ENCODE measurements at places on chromosomes 7 and 10. TPM values are rescaled to one million over a fixed set of nuclear protein-coding genes. Genes with fewer than 3 reads are reported as not detected.

The CAMK1D gene
- 14.0 TPM for total RNA-seq

The PLEKHS1 gene
- total RNA-seq, result not detected

The ZNF804B gene
- not detected for total RNA-seq

The PLA2G12B gene
- total RNA-seq, result not detected

DNA sequence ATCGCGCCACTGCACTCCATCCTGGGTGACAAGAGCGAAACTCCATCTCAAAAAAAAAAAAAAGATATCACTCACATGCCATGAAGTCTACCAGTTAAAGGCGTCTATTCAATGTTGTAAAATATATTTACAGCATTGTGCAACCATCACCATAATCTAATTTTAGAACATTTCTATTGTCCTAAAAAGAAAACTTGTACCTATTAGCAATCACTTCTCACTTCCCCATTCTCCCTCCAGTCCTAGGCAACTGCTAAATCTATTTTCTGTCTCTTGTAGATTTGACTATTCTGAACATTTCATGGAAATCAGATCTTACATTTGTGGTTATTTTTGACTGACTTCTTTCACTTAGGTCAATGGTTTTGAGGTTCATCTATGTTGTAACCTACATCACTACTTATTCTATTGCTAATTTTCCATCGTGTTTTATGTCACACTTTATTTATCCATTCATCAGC is 25.2 kb upstream of the OTUD1 start:
- DNase-seq, result no peak

The LDB3 gene
- 25.0 TPM for total RNA-seq

The ITIH5 gene
- 28.4 TPM for total RNA-seq

- no peak for DNase-seq
Observed at GRCh38 chr10:13492493-13493180, 36.2 kb downstream of the BEND7 start.

The LIPJ gene
- total RNA-seq, result 0.49 TPM

GRCh38 chr7:77428777-77429231 is 12.7 kb upstream of the GSAP start:
- no peak for DNase-seq

The MCU gene
- 31.2 TPM for total RNA-seq

GRCh38 chr7:30987936-30988335 is 24.2 kb downstream of the GHRHR start:
- no peak for DNase-seq

DNA sequence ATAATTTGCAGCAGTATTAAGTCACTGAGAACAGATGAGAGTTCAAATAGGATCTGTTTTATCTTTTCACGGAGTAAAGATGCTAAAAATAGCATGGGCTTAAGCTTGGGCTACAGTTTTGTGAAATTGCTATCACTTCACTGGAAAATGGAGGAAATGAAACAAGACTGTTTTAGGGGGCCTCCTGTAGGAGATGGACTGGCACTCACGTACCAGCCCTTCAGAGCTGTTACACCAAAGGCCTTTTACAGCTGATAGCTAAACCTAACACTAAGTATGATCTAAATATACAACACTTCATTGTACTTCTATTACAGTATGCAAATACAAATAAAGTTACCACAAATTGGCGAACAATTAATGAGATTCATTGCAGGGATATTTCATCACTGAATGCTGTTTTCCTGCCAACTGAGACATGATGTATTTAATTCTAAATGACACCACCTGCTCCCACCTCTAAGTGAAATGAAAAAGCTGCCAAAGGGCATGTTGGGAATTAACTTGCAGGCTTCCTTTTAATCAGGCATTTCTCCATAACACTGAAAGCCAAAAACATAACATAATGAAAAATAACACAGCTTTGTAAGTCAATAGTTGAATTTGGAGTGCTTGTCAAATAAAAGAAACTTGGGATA is 304.5 kb upstream of the LRRN3 start:
- DNase-seq, result no peak

The EPHB6 gene
- total RNA-seq, result 34.7 TPM

The HECW1 gene
- 1.8 TPM for total RNA-seq

DNA sequence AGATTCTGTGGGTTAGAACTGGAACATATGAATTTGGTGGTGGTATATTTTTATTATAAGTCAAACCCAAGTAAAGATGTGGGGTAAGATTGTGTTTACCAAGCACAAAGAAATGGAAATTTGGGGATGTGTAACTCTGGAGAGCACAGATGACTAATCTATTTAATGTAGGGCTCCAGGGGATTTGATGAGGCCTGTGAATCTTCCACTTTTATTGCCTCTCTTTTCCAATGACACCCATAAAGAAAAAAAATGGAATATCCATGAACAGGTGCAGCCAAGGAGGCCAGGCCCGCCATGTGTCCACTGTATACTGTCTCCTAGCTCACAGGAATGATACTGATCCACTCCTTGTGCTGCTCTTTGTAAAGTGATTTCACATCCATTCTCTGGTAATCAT is 2.8 kb downstream of the SRGN start:
- no peak for DNase-seq

The POLR3A gene
- 14.2 TPM for total RNA-seq

The NT5C3A gene
- 53.1 TPM for total RNA-seq

DNA sequence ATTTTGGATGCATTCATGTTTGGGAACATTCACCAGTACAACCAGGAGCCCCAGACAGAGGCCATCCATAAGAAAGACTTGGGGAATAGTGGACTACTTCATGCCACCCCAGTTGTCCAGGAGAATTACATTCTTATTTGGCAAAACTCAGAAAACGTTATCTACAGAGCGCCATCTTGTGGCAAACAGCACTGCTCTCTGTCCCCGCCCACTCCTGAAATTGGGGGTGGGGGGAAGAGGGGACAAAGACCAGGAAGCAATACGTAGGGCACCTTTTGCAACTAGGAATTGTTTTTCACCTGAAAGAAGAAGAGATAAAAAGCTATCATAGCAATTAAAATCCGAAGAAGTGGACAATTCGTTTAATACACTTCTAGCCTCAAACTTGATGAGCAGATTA is 134.6 kb upstream of the MGMT start:
- no peak for DNase-seq

The MMD2 gene
- not detected for total RNA-seq

DNA sequence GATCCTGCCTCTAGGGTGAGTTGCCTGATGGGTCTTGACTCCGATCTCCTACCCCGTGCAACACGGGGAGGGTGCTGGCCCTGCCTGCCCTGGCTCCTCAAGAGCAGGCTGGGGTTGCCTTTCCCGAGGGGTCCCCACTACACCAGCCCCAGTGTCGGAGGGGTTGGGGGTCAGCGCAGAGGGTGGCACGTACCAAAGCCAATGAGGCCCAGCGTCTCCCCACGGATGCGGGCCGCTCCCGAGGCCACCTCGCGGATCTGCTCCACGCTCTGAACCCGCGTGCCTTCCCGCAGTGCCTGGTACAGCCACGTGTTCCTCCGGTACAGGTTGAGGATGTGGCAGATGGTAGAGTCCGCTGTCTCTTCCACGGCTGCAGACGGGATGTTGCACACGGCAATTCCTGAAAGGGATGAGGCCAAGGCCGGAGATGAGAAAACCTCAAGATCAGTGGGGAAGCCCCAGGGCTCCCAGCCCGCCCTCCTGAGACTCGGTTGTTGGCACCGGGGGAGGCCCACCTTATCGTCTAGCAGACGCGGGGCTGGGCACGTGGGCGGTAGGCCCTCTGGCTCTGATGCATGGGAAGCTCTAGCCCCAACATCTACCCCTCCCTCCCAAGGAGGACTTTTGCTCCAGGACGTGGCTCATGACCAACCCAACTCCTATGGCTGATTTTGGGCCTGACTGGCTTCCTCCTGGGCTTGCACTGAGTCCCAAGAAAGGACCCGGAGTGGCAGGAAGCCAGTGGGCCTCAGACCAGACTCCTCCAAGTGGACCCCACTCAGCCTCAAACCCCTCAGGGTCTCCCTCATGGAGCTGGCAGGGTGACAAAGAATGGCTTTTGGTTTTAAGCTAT is 56.1 kb downstream of the ZRANB1 start:
- DNase-seq, result no peak

DNA sequence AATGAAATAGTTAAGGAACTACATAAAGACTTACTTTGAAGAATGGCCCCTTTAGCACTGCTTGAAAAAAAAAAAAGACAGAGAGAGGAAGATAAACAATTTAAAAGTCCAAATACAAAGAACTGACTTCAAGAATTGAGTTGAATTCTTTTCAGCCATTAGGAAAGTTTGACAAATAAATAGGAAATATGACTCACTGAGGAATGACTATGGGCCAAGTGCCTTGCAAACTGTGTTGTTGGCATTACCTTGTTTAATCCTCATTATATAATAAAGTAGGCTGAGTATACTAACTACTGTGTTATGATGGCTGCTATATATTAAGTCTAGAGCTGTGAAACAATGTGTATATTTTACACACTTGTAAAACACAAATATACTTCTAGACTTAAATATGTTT is 151.1 kb downstream of the ELMO1 start:
- no peak for DNase-seq

The DNMBP gene
- 20.0 TPM for total RNA-seq

The FMC1 gene
- total RNA-seq, result 7.9 TPM

DNA sequence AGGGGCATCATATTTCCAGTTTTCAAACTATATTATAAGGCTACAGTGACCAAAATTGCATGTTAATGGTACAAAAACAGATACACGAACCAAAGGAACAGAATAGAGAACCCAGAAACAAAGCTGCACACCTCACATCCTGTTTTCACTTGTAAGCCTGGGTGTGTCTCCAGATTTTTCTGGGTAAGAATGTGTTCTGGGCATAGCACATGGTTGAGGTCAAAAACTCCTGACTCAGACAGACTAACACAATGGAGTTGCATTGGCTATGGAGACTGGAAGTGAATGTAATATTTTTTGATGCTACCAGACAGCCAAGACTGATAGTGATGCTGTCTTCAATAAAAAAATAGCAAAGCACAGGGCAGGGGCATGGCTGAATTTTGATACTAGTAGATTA is 1175.2 kb downstream of the NXPH1 start:
- DNase-seq, result no peak

DNA sequence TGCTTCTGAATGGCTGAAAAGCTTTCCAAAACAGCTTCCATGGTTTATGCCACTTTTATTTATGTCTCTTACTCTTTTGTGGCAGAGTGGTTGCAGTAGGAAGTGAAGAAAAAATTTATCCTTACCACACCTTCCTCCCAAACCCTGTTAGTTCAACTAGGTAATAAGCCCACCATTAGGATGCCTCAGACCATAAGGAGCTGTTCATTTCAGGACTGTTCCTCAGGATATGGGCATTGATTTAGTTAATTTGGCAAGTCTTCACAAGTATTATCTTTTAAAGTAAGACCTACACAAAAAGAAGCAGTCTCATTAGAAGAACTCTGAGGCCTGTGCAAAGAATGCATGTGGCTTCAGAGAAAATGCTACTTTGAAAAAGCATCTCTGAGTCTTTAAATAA is 82.9 kb upstream of the PDLIM1 start:
- DNase-seq, result no peak

DNA sequence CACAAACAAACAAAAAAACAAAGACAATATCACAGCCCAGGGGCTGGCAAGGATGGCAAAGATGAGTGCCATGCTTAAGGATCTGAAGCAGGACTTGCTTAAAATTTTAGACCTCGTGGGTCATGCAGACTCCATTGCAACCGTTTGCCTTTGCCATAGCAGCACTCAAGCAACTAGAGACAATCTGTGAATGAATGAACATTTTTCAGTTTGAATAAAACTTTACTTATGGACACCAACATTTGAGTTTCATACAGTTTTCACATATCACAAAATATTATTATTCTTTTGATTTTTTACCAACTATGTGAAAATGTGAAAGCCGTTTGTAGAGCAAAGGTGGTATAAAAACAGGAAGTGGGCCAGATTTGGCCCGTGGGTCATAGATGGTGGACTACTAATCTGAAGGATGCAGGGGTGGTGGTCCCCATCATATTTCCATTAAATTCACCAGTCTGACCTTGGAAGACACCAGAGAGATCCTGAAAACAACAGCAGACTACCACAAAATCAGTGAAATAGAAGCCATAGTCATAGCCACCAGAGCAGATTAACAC is 8.3 kb upstream of the RBM17 start:
- DNase-seq, result no peak
